Stimulated activated CD4-positive, alpha-beta T cell treated with anti-CD3 and anti-CD28 coated beads, Interleukin-2, amount 100 ng/mL, for 48 hours (primary cell): ENCODE measurements at places on chromosomes 4 and X.

DNA sequence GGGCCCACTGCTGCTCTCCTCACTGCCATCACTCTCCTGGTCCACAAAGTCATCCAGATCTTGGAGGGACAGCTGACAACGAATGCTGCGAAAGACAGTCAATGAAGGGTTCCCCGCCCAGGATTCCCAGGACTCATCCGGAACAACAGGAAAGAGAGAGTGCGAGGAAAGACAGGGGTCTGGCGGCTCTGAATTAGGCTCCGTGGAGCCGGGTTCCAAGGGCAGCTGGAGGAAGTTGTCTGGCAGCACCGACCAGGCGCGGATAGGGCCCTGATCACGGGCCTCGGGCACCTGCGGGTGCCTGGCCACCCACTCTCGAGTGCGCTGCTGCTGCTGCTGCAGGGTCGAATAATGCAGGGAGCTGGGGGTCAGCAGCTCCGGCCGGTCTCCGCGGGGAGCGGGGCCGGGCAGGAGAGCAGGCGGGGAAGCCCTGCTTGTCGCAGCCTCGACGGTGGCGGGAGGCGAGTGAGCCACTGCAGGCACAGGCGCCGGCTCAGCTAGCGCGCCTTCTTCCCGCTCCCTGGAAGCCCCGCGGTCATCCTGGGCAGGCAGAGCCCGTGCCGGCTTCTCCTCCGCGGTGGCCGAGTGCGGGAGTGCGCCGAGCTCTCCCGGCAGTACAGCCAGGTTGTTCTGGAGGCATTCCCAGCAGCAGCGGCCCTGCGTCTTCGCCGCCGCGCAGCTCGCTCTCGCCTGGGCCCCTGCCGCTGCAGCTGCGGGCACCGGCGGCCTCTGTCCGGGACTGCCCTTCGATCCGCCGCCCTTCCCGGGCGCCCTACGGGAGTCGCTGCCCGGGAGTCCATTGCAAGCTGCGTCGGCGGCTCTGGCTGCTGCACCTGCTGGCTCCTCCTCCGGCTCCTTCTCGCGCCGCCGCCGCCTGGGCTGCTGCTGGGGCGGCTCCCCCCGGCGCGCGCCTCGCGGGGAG is 1.1 kb downstream of the SOWAHB start:
- no peak for DNase-seq

- no peak for DNase-seq
Observed at GRCh38 chrX:145729635-145730034, 88.0 kb upstream of the SLITRK2 start.

GRCh38 chrX:119618439-119618838 is 12.2 kb upstream of the NKRF start:
- no peak for DNase-seq

GRCh38 chrX:127457161-127457560 is 595.0 kb downstream of the ACTRT1 start:
- no peak for DNase-seq

DNA sequence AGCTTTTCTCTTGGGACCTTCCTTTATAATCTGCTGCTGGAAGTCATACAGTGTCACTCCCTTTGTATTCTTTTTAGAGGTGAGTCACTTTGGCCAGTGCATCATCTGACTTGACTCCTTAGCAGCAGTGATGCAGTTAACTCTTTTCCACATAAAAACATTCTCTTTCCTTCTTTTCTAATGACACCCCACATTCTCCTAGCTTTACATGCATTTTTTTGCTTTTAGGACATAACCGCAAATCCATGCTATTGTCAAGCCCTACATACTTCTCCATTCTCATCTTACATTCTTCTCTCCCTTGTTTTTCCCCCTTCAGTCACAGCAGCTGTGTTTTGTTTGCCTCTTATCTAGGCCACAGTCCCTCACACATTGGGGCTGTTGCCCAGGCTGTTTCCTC is 55.1 kb downstream of the ZNF330 start:
- DNase-seq = no peak

GRCh38 chrX:85024044-85024443 is 20.4 kb downstream of the APOOL start:
- DNase-seq = no peak

GRCh38 chrX:24464498-24464835 is 619 bp upstream of the PDK3 start:
- DNase-seq = no peak

- DNase-seq = no peak
Observed at GRCh38 chr4:178255172-178255571, 812.9 kb upstream of the AGA start.

DNA sequence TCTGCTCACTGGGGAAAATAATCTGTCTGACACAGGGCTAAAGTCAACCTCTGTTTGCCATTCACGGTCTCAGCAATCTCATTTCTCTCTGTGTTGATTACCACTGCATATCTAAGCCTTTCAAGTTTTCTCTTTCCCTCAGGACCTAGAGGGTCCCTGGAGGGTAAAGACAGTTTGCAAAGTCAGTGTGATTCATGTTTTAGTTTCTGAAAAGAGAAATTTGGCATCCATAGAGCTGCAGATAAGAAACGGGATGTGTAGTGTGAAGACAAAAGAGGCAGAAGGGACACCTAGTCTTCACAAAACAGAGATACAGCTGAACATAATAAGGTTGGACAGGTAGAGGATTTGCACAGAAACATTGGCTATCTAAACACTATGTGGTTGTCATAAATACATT is 34.5 kb upstream of the KDR start:
- DNase-seq = no peak

DNA sequence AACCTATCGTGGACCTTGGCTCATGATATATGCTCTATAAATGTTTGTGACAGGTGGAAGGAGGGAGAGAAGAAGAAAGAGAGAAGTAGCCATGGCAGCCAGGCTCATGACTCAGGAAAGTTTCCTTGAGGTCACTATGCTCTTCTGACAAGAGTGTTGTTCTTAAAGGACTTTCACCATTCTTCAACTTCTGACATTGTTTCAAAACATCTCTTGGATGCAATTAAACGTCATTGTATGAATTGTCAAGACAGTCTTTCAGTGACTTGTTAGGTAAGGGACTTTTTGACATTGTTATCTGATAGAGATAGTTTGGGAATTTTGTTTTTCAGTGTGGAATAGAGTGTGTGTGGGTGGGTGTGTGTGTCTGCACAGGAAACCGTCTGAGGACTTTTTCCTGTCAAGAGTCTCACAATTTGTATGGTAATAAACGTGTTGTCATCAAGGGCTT is 617.0 kb downstream of the MID1IP1 start:
- DNase-seq = no peak

DNA sequence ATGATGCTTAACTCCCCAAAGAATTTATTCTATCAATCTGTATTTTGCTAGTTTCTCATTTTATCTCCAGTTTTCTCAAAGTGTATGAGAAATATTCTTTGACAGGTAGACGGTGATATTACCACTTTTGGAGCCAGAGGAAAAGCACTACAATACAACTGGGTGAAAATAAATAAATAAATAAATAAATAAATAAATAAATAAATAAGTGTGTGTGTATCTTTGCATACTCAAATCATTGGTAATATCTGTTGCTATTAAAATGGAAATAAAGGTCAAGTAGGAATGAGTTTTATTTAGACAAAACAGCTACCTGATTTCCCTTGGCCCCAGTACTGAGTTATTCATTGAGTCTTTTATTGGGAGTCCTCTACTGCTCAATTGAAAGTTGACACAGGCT is 114.3 kb downstream of the RBMX2 start:
- DNase-seq = no peak

DNA sequence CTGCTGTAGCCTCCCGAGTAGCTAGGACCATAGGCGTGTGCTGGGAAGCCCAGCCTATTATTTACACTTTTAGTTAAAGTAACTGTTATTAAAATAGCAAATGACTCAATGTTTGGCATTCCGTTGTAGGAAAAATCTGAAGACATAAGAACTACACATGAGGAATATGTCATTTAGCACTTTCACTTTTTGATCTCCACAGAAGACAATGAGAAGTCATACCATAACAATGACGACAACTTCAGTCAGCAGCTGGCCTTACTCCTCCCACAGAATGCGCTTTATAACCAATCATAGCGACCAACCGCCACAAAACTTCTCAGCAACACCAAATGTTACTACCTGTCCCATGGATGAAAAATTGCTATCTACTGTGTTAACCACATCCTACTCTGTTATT is 6.7 kb downstream of the GPR34 start:
- DNase-seq = no peak
